ENCODE measurements at places on chromosomes 5 and 9.
A peak's percentile ranks its signal among the peaks of the same experiment; 100 is the strongest.

- no peak for DNase-seq
Observed at GRCh38 chr5:17766031-17766430, 131.8 kb downstream of the TAF11L14 start.

DNA sequence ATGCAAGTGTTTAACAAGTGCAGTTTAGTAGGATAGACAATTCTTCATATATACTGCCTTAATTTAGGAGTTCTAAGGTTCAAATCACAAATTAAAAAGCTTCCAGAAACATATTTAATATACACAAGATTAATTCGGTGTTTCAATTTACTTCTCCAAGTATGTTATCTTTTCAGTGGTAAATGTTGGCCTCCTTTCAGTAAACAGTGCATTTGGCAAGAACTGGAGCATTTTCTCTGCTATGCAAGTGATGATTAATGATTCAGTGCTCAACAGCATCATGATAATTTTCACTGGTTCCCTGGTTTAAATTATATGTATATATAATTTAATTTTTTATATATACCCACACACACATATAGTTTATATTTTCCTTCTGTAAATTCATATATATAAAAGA, 541.7 kb downstream of the EFNA5 start:
- DNase-seq: no peak

DNA sequence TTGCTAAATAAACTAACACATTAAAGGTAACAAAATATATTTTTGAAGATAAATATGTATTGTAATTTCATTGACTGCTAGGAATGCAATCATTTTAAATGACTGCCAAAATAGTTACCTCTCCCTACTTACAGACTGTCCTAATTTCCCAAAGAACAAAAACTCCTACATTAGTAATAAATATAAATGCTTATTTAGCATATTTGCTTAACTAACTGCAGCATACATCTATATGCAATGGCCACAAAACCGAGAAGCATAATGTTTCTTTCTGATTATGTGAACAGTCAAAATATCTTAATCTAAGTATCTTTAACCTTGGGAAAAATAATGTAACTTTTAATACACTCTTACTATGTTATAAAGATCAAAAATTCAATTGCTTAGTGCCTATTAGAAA, 431.7 kb downstream of the HCN1 start:
- DNase-seq: no peak

- DNase-seq: no peak
Observed at GRCh38 chr5:83179966-83180365, 102.6 kb downstream of the XRCC4 start.

GRCh38 chr5:150638488-150639376, 1.7 kb upstream of the SYNPO start:
- DNase-seq: no peak

DNA sequence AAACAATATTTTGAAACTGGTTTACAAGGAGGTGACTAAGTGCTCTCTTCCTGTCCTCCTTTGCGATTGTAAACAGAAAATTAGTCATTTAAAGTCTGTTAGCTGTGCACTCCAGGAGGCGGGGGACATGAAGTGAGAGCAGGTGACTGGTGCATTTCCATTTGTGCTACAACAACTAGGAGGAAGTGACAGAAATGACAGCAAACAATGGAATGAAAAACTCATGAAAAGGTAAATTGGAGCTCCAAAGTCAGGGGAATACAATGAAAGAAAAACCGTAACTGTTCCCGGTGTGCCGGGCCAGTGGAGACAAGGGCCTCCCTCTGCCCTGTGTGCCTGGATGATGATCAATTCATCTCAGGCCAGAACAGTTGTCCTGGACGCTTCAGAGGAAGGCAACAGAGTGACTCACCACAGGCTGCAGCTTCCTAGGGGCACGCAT, 439.9 kb downstream of the GADD45G start:
- no peak for DNase-seq

DNA sequence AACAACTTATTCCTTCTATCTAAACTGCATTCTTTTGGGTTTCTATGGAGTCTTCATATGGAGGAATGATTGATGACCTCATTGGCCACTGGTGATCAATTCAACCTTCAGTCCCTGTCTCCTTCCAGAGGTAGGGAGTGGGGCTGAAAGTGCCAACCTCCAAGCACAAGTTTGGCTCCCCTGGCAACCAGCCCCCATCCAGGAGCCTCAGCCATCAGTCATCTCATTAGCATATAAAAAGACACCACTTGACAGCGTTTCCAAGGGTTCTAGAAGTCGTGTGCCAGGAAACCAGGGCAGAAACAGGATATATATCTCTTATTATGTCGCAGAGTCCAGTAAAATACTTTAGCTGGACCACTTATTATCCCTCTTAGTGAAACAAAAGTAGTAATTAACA, 9.8 kb downstream of the SLC31A2 start:
- DNase-seq: no peak

DNA sequence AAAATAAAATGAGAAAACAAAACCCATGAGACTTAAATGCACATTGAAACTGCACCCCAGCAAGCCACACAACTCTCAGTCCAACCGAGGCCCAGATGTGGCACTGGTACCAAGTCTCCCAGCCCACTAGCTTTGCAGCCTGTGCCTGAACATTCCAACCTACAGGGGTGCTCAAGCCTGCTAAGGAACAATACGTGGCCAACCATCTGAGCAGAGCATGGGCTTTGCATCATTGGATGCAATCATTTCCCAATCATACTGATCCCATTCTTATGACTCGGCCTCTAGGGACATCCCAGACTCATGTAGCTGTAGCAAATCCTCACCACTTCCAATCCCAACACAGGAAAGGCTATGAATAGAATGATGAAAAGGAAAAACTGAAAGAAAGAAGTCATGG, 297.2 kb downstream of the SPOCK1 start:
- no peak for DNase-seq

DNA sequence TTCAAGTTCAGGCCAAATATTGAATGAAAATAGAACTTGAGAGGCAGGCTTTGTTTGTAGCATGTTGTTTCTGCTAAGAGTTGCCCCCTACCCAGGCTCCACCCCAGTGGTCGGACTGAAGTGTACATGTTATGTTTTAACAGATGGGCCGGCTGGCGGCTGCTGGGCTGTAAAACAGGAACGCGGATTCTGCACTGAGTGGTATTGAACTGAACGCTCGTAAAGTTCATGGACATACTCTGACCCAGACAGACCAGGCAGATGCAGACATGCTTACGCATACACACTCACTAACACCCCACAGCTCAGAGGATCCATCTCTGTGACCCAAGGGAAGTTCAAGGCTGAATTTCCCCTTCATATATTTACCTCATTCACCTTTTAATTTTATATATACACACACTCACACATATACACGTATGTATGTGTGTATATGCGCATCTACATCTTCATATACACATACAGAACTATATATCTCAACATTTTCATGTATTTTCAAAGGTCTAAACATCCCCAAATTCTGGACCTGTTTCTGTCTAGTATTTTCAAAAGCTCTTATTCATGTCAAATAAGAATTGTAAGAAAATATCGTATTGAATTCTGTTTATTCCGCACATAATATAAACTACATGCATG, 1.4 kb downstream of the MARCHF3 start:
- DNase-seq: peak; percentile 38

DNA sequence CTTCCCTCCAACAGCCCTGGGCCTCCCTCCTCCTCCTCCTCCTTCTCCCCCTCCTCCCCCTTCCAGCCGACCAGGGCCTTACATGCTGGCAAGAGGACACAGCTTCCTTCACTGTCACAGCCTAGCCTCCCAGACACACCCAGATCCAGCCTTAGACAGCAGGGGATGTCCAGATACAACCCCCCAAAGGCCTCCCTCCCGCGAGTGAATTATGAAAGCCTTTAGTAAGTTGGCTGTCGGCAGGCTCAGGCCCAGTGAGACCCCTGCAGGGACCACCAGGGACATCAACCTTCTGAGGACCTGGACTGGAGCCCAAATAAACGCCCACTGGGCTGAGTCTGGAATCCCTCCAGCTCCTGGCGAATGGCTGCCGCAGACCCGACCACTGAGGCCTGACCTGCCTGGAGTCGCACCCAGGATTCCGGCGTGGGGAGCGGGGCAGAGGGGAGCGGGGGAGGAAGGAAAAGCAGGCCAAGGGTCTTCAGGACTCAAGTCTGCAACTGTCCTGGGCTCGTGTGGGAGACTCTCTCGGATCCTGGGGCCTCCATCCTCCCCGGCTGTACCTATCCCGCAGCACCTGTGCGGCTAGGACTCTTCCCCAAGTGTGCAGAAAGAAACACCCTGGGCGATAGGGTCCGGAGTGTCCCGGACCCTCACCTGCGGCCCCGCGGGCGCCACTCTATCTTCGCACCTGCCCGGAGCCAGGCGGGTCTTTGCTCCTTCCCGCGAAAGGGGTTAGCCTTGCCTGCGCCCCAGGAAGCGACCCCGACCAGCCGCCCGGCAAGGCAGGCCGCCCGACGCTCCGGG, 705 bp downstream of the SEPTIN8 start:
- DNase-seq: peak; percentile 87

DNA sequence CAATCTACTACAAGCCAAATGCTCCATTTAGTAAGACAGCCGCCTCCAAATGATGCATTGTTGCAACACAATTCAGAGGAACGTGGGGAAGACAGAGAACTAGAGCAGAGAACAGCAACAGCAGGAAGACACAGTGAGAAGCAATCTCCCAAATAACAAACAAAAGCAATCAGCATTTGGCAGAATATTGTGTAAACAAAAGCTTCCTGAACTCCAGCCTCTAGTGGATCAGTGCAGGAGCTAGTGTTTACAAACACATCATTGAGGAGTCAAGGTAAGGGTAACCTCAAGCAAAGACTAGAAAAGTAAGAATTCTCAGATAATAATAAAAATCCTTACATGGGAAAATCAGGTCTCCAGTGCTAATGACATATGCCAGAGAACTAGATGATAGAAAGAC, 20.6 kb downstream of the FST start:
- no peak for DNase-seq

- no peak for DNase-seq
Observed at GRCh38 chr5:179113143-179113530, 53.0 kb downstream of the ZNF354C start.

DNA sequence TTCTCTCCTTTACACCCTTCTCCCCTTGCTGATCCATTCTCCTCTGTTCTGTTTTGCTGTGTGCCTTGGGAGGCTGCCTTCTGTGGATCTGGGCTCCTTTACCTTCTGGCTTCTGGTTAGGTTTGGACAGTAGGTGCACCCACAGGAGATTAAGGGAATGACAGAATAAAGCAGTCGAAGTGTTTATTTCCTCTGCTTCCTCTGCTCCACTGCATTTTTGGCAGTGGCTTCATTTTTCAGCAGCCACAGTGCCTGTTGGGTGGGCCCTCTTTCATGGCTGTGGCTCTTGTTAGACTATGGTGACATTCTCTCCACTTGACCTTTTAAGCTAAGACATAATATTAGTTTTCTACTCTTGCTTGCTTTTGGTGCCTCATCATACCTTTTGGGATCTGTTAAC, 144.1 kb downstream of the CCDC171 start:
- DNase-seq: no peak

GRCh38 chr9:125462861-125463291, 201.2 kb downstream of the GAPVD1 start:
- DNase-seq: no peak

DNA sequence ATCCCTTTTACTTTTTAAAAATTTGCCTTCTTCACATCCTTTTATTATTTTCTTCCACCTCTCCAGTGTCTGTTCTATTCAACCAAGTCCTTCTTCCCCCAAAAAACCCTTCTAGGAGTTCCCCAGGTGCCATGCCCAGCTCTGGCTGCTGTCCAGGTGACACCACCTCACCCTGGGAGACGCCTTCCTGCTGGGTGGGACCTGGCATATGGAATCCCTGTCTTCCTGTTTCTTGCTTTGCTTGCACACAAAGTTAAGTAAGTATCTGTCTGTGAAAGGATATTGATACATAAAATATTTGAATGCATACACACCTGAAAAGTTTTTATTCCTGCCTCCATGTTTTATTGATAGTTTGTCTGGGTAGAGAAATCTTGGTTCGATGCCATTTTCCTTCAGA, 23.1 kb upstream of the MED10 start:
- no peak for DNase-seq

Data from Ammon's horn (tissue), 1 donor.